ENCODE measurements at places on chromosomes 4 and X.

DNA sequence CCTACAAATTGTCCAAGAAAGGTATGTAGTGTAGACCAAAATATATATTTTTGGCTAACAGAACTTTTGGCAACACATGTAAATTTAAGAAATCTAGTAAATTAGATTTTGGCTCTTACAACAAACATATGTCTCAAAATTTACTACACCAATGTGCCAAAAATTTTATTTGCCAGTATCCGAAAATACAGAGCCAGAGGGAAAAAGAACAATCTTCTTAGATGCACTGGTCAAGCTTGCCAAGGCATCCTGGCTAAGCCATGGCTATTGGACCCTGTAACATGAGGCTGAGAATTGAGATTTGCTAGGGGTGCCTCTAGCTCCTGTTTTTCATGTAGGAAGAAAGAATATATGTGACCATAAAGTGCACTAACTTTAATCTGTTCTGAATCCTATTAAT lies 91.8 kb downstream of the GABRG1 start:
- DNase-seq: no peak

DNA sequence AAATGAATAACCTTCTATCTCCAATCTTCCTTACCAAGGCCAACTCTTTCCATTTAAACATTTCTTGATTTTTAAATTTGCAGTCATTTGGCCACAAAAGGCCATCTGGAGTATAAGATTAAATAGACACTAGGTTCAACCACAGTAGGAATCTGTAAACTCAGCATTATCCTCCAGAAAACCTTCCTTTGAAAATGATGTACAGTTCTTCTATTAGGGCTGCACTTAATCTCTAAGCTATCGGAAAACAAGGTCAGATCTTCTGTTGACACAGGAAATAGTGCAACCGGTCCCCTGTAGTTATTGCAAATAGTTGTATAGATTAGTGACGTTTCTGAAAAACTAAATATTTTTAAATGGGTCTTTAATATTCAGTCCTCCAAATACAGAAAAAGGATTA lies 359.0 kb upstream of the ATOH1 start:
- DNase-seq: no peak

DNA sequence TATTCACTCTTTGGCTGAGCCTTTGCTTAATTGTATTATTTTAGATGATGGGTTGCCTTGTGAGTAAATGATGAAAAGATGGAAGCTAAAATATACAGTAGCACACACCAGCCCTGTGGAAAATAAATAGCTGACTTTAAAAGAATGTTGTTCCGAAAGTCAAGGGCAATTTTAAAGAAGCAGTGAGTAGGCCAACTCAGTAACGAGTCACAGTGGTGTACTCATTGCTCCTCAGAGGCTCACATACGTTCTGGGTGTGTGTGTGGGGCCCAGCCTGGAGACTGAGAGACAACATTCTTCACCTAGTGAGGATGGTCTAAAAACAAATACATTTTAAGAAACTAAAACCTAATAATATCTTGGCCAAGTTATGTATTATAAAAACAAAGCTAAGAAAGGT lies 640.3 kb downstream of the TRIML1 start:
- DNase-seq: no peak

DNA sequence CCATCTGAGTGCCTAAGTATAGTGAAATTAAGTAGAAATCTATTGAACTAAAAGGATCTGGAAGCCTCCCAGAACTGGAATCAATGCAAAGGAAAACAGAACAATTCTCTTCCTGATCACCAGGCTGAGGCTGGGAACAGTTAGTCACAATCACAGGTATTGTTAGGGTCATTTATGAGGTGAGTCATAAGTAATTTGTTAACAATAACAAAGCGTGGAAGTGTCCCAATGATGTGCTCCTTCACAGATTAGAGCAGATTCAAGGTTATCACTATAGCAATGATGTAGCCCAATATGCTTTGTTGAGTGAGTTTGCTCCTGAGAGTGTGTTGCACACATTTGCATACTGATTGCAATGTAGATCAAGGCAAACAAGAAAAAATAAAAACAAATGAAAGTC lies 228.1 kb downstream of the ZNF674 start:
- no peak for DNase-seq

- no peak for DNase-seq
Observed at GRCh38 chr4:162952232-162952631, 214.5 kb downstream of the NAF1 start.

- no peak for DNase-seq
Observed at GRCh38 chr4:4490816-4491215, 51.0 kb downstream of the STX18 start.

- no peak for DNase-seq
Observed at GRCh38 chr4:8506373-8507195, 66.0 kb downstream of the TRMT44 start.

DNA sequence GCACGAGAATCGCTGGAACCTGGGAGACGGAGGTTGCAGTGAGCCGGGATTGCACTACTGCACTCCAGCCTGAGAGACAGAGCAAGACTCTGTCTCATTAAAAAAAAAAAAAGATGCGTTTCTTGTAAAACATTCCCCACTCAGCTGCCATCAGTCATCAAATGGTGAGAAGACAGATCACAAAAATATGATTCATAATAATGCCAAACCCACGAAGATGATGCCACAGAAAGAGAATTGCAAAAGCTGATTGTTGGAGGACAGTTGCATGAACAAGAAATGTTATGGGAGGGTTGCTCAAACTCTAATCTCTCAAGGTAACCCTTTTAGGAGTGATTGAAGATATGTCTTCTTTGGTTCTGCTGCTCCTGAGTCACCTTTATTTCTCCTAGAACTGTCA lies 21.4 kb upstream of the SMIM14 start:
- DNase-seq: no peak

DNA sequence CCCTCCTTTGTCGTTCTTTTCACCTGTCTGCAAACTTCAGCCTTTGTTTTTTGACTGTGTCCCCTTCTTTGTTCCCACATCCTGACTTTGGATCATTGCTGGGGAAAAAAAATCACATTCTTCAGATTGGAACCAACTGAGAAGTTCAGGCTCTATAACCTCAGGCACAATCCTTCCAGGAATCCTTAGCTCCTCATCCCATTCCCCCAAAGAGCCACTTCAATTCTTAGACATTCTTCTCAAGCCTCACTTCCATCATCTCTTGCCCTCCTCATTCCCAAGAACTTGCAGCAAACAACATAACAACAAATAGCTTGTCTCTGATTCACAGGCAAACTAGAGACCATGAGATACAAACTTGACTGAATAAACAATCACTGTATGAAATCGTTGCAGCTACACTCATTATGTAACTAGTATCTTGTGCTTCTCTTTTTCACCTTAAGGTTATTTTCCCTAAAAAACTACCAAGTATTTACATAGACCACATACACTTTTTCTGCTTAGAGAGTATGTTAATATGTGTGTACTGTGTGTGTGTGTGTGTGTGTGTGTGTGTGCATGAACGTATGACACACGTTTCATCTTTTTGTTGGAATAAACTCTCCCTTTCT lies 26.4 kb upstream of the PGM2 start:
- no peak for DNase-seq

DNA sequence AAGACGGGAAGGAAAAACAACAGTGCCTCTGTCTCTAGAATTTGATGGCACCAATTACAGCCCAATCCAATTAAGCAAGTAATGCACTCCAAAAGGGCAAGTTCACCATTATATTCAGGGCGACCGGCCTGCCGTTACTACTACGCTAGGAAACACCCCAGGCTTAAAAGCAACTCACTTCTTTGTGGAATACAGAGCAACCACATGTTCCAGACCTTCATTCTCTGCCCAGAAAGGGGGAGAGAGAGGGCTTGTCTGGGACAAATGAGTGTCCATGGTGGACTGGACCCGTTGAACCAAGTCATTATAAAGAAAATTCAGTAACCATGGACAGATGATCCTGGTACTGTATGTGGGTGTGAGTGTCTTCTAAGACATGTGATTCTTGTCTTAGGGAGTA lies 1.6 kb downstream of the KDR start:
- DNase-seq: no peak

DNA sequence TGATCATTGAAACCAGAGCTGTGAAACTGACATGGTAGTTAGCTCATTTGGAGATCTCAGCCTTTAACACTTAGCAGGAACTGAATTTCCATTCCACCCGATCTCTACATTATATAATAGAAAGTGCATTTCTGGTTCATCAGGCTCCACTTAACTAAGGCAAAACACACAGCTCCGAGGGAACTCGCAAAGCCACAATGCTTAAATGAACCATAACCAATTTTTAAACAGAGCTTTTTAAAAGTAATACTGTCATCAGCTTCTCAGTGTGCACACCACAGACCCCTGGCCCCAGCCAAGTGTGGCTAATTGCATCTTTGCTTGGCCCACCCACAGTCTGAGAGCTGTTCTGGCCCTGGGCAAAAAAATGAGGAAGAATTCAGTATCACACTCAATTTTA lies 66.1 kb downstream of the DCHS2 start:
- DNase-seq: no peak

DNA sequence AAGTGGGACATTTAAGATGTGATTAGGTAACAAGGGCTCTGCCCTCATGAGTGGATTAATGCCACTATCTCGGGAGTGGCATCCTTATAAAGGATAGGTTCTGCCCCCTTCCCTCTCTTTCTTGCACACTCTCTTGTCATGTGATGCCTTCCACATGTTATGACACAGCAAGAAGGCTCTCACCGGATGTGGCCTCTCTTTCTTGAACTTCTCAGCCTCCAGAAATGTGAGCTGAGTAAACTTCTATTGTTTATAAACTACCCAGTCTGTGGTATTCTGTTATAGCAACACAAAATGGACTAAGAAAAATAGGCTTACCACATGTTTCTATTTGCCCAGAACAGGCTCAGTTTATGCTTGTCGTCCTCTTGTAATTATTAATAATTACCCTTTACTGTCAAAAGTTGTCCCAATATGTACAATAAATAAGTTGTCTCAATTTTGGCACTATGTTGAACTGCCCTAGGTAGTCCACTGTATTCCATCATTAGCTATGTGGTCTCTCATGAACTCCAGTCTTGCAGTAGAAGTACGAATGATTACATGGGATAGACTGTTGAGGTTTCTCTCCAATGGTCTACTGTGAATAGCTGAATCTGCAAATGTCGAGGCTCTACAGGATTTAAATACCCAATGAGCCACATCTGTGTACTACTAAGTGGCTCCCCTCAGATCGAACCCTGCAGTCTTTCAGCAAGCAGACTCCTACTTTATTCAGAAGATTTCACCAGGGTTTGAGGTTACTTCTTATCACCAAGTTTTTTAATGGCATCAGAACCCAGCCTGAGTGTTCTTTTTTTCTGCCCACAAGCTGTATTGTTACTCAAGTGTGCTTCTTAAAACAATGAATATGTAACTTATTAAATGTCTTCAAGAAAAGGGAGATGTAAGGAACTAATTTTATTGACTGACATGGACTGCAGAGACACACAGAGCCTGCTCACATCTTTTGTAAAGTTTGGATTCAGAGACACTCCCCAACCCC lies 102.0 kb upstream of the LEF1 start:
- DNase-seq: no peak

- DNase-seq: no peak
Observed at GRCh38 chrX:134880866-134881265, 109.9 kb upstream of the SMIM10 start.

GRCh38 chrX:152913346-152913745 lies 15.5 kb downstream of the ZNF185 start:
- DNase-seq: no peak

- no peak for DNase-seq
Observed at GRCh38 chrX:12488771-12489170, 302.4 kb upstream of the PRPS2 start.

GRCh38 chrX:112043997-112044396 lies 38.6 kb downstream of the TRPC5 start:
- no peak for DNase-seq

- DNase-seq: no peak
Observed at GRCh38 chr4:182944484-182945213, 27.5 kb upstream of the DCTD start.
